Right ventricle myocardium inferior (tissue), 1 donor: ENCODE measurements at places on chromosomes 1 and 21. TPM values are rescaled to one million over a fixed set of nuclear protein-coding genes. Genes with fewer than 3 reads are reported as not detected.

Gene NPHS2
- total RNA-seq, result not detected

Gene HEYL
- total RNA-seq, result 19.8 TPM

Gene NBPF6
- total RNA-seq, result not detected

- DNase-seq, result no peak
Measured at GRCh38 chr1:92901699-92902405, 59.4 kb downstream of the DIPK1A start.

- no peak for DNase-seq
Measured at GRCh38 chr21:28308516-28308915, 684.2 kb downstream of the LTN1 start.

- no peak for DNase-seq
Measured at GRCh38 chr1:205216588-205216987, 5.1 kb upstream of the DSTYK start.

DNA sequence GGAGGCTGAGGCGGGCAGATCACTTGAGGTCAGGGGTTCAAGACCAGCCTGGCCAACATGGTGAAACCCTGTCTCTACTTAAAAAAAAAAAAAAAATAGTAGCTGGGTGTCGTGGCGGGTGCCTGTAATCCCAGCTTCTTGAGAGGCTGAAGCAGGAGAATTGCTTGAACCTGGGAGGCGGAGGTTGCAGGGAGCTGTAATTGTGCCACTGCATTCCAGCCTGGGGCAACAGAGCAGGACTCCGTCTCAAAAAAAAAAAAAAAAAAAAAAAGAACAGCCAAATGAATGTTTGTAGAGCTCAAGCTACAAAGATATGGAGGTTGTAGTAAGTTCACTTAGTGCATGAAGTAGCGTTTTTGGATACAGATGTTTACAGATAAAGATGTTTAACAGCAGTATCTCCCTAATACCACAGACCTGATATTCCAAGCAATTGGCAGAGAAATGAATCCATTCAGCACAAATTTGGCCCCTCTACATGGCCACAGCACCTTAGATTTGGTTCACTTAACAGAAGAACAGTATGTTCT, 49.5 kb upstream of the IPO9 start:
- DNase-seq, result no peak
